ENCODE measurements at places on chromosomes 2 and 18.

DNA sequence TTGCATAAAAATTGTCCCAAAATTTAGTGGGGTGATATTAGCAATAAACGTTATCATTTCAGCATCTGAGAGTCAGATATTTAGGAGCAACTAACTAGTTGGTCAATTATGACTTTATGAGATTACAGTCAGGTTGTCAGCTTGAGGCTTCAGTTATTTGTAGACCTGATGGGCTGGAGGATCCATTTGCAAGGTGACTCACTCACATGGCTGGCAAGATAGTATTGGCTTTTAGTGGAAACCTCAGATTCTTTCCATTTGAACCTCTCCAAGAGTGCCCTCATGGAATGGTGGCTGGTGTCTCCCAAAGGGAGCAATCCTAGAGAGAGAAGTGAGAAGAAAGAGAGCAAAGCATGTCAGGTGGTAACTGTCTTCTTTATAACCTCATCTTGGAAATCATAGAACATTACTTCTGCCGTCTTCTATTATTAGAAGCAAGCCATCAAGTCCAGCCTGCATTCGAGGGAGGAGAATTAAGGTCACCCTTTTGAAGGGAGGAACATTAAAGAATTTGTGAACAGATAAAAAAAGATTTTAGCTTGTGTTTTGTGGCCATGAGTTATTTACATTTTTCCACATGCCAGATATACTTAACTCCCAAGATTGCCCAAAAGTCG, 92.5 kb downstream of the HAUS1 start:
- no peak for DNase-seq

DNA sequence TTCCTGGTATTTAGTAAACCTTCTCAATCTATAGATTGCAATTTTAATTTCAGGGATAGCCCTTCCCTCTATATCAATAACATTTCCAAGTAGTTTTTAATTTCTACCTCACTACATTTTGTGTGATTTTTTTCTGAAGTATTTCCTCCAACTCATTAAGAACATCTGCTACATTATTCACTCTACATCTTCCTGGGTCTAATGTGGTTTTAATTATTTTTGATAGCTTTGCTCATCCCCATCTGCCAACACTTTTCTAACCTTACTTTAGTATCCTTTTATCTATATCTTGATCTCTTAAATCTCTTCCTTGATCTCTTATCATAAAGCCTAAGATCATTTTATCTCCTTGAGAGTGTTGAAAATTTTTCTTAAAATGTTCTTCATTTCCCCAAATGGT, 278.3 kb upstream of the CYP26B1 start:
- DNase-seq, result no peak

GRCh38 chr2:1793001-1793867, 48.9 kb upstream of the PXDN start:
- DNase-seq, result no peak

DNA sequence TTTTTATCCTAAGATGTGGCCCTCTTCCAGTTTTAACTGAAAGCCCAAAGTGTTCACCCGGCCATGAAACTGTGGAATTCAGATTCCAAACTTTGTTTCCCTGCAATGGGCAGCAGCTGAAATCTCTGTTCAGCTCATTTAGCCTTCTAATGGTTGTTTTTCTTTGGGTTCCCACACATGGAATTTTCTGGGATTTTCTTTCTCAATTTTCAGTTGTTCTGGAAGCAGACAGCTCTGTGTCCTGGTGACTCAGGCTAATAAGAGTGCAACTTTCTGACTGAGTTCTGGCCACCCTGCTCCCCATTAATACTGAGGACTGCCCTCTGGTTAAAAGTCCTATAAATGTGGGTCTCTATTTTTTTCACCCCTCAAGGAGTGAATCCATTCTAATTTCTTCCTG, 78.5 kb downstream of the PMS1 start:
- no peak for DNase-seq

DNA sequence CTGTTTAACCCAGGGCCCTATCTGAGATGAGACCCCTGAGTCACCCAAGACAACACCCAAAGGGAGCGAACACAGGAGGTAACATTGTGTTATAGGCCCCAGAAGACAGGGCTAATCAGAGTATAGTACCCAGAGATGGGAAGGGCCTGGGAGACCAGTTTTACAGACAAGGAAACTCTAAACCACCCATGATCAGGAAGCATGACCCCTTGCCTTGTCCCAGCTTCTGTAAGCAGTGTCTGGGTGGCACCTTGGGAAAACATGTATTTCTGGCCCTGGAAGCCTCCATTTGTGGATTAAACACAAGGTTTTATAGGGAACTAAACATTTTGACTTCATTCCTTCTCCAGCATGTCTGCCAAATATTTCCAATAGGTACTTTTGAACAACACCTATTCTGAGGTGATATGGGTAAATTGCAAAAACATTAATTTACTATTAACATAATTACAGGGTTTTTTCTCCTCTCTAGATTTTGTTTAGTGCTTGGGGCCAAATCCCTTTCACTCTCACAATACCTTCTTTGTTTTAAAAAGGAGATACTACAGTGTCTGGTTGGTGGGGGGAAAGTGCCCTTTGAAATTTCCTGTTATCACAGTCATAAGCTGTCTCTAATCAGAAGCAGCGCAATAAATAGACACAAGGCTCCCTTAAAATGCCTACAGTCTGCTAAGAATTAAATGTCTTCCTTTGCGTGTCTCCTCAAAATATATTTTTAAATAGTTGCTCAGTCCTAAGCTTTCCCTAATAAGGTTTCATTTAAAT, 341.1 kb downstream of the BCL11A start:
- DNase-seq, result no peak

DNA sequence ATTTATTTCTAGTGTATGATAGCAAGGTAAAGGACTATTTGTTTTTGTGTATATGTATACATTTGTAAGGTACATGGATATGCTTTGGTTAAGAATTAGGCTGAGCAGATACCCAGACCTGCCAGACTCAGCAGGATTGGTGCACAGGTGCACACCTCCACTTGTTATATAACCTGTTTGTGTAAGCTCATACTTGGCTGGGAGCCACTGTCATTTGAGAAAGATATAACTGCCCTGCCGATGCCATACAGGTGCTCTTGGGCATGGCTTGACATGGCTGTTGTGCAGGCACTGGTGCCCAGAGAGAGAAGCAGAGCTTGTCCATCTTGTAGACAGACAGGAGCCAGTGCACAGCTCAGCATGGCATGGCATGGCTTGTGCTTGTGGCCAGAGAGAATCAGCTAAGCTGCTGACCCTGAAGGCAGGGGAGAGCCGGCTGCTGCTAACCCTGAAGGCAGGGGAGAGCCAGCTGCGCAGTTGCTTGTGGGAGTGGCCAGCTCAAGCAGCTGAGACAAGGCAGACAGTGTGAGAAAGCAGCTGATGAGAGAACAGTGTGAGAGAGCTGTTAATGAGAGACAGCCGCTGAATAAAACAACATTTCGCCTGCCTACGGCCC, 136.5 kb downstream of the RNF144A start:
- peak; percentile 82 for DNase-seq

- no peak for DNase-seq
These were observed 362.2 kb upstream of the SLC14A2 start for GRCh38 chr18:45253056-45253565.

GRCh38 chr2:118179445-118179844, 91.2 kb downstream of the INSIG2 start:
- no peak for DNase-seq

GRCh38 chr2:55148269-55148668, 83.8 kb downstream of the CLHC1 start:
- no peak for DNase-seq

GRCh38 chr2:26846334-26847306, 1.3 kb upstream of the DPYSL5 start:
- DNase-seq, result peak; percentile 53

DNA sequence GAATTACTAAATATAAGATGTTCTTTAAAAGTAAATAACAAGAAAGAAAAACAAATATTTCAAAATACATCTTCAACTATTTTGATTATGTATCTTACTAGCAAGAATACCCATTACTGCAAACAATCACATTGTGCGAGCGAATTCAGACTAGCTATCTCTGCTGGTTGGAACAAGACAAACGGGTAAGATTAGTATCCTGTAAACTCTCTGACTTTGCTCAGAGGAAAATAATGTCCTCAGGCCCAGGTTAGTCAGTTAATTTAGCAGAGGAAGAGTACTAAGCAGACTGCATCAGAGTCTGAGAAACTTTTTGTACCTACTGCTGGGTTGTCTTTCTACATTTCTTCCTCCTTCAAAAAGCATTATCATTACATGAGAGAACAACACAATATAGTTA, 50.4 kb upstream of the MCM6 start:
- no peak for DNase-seq

- DNase-seq, result no peak
These were observed 1228.7 kb upstream of the DDX18 start for GRCh38 chr2:116585669-116586327.

DNA sequence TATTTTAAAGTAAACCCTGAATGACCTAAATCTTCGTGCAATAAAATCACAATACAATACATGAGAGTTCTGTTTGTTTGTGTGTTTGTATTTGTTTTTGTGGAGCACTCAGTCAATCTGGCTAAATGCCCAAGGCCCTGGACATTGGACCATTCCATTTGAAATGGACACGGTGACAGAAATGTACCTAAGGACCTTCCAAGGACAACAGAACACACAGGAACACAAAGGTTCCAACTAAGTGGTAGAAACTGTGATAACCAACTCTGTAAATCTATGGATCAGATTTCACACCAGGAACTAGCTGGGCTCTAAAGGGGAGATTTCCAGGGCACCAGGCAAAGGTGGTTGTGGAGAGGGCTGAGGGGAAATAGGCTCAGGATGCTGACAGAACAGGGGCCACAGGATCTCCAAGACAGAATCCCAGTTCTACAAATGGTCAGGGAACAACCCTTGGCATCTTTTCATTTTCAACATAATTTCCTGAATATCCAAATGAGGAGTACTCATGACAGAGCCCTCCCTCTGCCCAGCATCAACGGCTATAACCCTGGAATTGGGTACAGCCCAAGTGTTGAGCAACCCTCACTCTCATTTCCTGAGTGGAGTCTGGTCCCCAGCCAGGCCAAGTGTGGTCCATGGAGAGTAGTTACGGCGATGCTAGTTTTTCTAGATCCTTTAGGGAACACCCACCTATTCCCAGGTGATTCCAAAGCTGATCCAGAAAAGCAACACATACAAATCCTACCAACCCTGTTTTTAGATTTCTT, 78.4 kb downstream of the NCKAP5 start:
- no peak for DNase-seq

GRCh38 chr2:11719230-11719977, 27.0 kb upstream of the LPIN1 start:
- no peak for DNase-seq

DNA sequence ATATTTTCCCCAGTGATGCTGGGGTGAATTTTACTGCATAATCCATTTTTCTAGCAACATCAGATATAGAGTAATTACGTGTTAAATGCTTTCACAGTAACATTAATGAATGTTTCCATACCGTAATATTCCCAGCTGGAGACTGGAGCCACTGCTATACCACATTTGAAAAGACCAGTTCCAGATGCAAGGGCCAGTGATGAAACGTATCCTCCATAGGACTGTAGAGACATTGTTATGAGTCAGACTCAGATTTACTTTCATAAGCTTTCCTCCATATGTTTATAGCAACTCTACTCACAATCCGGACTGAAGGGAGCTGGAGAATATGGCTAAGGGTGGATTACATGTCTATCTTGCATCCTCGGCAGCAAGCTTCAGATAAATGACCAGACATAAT, 22.7 kb upstream of the GCG start:
- no peak for DNase-seq

DNA sequence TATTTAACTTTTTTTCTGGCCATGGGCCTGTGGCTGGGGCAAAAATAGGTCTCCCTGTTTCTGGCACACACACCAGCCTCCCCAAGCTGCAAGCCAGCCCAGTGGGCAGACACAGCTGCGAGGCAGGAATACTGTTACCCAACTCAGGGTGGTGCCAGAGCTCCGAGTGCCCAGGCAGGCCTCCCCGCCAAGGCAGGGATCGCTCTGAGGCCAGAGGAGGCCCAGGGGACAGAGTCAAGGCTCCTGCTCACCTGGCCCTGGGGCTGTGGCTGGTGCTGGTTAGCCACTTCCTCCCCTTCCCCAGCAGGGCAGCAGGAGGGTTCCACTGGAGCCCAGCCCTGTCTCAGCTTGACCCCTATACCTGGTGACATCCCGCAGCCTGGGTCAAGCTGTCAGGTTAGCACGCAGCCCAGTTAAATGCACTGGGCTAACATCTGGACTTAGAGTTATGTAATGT, 67.1 kb upstream of the EPAS1 start:
- peak; percentile 67 for DNase-seq

GRCh38 chr2:1676091-1676912, 68.0 kb downstream of the PXDN start:
- no peak for DNase-seq

- DNase-seq, result no peak
These were observed 17.0 kb downstream of the FABP1 start for GRCh38 chr2:88110830-88111229.

- no peak for DNase-seq
These were observed 5.5 kb upstream of the KIF1A start for GRCh38 chr2:240825476-240825875.

- no peak for DNase-seq
These were observed 5.6 kb downstream of the AAK1 start for GRCh38 chr2:69637923-69638322.

DNA sequence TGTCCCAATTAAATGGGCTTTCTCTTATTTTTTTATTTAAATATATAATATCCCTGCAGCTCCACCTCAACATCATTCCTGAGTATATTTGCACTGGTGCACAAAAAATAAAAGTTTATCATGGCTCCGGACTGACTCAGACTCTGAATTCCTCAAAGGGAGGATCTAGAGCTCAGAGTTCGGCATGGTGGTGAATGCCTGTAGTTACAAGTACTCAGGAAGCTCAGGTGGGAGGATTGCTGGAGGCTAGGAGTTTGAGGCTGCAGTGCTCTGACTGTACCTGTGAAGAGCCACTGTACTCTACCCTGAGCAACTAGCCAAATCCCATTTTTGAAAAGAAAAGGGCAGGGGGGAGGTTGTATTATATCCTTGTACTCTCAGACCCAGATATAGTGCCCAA, 52.8 kb upstream of the NRXN1 start:
- no peak for DNase-seq

DNA sequence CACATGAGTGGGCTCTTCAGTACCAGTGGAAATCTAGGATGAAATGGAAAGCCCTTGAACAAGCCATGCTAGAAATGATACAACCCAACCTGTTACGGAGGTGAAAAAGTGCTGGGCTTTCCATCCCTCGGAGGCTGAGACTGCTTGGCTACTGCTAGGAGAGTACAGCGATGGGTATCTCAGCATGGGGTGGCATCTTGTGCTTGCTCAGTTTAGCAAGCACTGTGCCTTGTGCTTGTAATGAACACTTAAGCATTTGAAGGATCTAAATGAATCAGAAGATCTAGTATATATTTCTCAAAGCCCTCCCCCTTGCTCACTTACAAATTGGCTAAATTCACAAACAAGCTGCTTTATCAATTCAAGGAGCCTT, 44.3 kb upstream of the EHBP1 start:
- no peak for DNase-seq

All from pancreas (tissue), 10 donors.